Naive thymus-derived CD8-positive, alpha-beta T cell (primary cell): ENCODE measurements at places on chromosomes 1 and 21. TPM values are rescaled to one million over a fixed set of nuclear protein-coding genes. Genes with fewer than 3 reads are reported as not detected.

PDC gene
- not detected for total RNA-seq

MRPL39 gene
- total RNA-seq = 21.7 TPM

TCHH gene
- not detected for total RNA-seq

PRKACB gene
- 194 TPM for total RNA-seq

HIVEP3 gene
- total RNA-seq = 6.3 TPM

GIPC2 gene
- 0.52 TPM for total RNA-seq

ZBTB8A gene
- not detected for total RNA-seq

SRRM1 gene
- total RNA-seq = 258 TPM

ETV3L gene
- total RNA-seq = not detected

LRRC7 gene
- total RNA-seq = 0.71 TPM

HES2 gene
- not detected for total RNA-seq

SPTA1 gene
- total RNA-seq = not detected

WNT3A gene
- total RNA-seq = not detected

NBL1 gene
- 17.6 TPM for total RNA-seq

KLF18 gene
- total RNA-seq = not detected
